ENCODE measurements at places on chromosomes 2 and 18.

DNA sequence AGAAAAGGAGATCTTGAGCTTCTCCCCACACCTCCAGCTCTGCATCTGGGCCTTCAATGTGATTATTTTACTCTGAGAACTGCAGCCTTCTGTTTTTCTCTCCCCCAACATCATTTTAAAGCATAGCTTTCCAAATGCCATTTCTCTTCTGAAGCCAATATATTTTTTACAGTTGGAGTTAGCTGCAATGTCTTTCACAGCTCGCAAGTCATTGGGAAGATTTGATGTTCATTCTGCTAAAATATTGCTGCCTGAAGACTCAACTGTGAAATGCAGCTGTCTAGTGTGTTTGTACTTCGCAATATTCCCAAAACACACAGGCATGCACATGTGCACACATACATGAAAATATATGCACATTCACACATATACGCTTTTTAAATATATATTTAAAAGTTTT is 295.3 kb downstream of the LRRTM1 start:
- DNase-seq: no peak

- no peak for DNase-seq
Measured at GRCh38 chr2:225452677-225453076, 53.2 kb downstream of the NYAP2 start.

DNA sequence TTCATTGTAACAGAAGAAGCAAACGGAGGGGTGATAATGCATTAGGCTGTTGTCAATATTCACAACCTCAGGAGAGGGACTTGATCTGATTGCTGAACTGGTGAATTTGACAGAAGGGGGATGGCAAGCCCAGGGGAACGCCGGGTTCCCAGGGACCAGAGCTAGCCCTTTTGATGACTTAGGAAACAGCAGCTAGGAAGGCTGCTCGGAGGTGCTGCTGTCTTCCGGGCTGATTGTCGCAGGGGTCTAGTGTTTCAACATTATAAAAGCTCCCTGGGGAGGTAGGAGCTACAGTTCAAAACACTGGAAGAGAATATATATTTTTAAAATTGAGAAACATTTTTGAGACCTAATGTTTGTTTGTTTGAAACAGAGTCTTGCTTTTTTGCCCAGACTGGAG is 47.3 kb downstream of the CD8B2 start:
- no peak for DNase-seq

- DNase-seq: no peak
Measured at GRCh38 chr2:45889053-45889452, 237.6 kb downstream of the PRKCE start.

- no peak for DNase-seq
Measured at GRCh38 chr2:8121022-8121825, 560.6 kb upstream of the ID2 start.

GRCh38 chr18:45221363-45221762 is 393.9 kb upstream of the SLC14A2 start:
- no peak for DNase-seq

- no peak for DNase-seq
Measured at GRCh38 chr2:168770796-168771195, 31.6 kb upstream of the NOSTRIN start.

GRCh38 chr2:128376241-128377041 is 57.8 kb upstream of the HS6ST1 start:
- DNase-seq: no peak

DNA sequence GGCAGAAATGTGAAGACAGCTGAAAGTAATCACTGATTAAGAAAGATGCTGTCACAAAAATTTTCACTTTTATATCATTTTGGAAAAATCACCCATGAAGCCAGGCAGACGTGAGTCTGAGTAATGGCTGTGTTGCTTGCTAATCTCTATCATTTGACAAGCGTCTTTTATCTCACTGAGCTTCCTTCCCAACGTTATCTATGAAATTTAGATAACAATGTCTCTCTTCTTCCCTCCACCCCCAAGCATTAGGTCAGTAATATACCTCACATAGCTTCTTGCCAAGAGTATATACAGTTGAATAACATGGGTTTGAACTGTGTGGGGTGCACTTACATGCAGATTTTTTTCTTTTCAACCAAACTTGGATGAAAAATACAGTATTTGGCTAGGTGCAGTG is 388.6 kb upstream of the NRXN1 start:
- DNase-seq: no peak

DNA sequence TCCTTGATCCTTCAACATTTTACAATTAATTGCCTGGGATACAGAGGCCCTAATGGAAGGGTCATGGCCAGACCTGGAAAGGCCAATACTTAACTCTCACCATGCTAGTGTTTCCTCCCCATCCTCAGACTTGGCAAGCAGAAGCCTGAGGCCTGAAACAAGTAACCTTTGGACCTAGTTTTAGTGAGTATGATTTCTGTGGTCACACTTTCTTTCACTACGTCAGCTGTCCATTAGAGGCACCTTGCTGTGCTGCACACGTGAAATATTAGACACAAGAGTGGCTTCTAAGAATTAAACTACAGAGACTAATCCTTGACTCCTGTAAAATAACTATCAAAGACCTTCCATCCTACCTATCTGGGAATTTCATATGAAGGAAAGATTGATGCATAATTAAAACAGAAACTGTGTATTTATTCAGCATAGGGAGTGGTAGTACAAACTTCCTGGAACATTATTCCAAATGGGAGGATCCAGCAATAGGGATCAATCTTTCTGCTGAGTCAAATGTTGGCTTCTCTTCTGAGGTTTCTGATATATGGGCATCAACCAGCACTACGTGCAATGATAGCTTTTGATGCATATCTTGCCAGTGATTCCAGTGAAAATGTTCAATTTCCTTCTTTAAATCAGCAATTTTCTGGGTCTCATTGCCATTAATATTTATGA is 249.7 kb downstream of the IKZF2 start:
- no peak for DNase-seq

- DNase-seq: no peak
Measured at GRCh38 chr2:1716441-1716840, 27.9 kb downstream of the PXDN start.

DNA sequence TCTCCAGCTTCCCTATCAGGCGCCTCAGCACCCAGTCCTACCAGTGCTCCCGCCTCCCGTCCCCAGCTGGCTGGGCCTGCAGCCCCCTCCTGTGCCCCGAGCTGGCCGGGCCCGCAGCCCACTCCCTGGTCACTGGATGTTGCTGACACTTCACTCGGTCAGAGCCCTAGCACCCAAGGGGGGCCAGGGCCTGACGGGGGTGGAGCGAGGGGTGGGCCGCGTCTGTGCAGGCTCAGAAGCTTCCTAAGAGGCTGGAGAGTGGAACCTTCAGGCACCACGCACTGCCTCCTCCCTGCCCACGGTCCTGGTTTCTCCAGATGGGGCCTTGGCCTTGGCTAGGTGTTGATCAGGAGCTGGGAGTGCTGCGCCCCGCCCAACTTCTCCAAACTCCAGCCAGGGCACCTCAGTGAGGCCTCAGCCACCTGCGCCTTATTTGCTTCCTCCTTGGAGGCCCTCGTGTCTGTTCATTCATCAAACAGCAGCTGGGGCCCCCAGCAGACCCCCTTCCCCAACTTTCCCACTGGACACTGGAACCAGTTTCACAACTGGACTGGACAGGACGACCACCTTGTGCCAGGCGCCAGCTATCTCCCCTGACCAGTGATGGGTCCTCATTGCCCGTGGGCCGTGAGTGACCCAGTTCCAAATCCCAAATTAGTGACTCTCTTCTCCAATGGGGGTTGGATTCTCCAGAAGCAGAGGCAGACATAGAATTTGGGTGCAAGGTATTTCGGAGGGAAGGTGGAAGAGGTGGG is 16.7 kb downstream of the CAPN10 start:
- DNase-seq: no peak

GRCh38 chr2:207054521-207054920 is 111.2 kb downstream of the KLF7 start:
- DNase-seq: no peak

GRCh38 chr18:49869354-49869753 is 56.0 kb upstream of the ACAA2 start:
- no peak for DNase-seq

- DNase-seq: no peak
Measured at GRCh38 chr2:154620471-154620870, 78.0 kb upstream of the KCNJ3 start.

DNA sequence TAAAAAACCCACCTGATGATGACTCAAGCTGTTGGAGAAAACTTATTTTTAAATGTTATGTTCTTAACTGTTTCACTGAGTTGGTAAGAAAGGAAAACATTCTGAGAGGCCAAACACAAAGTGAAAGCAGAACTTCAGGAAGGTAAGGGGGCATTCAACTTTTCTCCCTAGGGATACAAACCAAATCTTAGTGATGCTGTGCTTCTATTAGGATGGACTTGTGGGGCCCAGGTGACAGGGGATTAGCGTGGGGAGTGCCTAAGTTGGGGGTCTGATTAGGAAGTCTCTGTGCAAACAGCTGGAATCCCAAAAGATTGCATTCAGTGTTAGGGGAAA is 18.5 kb downstream of the PDCL3 start:
- DNase-seq: no peak

- no peak for DNase-seq
Measured at GRCh38 chr2:239611222-239611795, 210.5 kb upstream of the HDAC4 start.

DNA sequence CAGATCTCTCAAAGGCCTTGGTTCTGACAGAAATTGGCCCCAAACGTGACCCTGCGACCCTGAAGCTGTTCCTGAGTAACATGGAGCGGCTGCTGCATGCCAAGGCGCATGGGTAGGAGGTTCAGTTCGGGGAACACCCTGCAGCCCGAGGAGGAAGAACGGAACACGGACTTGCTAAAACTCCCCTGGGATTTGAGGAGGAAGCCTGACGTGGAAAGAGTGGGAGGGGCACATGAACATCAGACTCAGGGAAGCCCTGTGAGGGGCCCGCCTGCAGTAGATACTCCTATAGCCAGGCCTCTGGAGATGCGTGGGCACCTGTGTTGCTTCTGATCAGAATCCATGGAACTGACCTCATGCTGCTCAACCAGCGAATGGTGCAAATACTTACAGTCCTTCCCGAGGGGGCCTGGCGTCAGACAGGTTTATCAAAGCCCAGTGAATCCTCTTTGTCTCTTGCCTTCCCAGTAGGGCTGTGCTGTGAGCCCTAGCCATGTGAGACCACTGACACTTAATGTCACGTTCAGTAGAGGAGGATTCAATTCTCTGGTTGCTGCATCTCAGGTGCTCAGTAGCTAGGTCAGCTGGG is 46.8 kb downstream of the IMPA2 start:
- no peak for DNase-seq

DNA sequence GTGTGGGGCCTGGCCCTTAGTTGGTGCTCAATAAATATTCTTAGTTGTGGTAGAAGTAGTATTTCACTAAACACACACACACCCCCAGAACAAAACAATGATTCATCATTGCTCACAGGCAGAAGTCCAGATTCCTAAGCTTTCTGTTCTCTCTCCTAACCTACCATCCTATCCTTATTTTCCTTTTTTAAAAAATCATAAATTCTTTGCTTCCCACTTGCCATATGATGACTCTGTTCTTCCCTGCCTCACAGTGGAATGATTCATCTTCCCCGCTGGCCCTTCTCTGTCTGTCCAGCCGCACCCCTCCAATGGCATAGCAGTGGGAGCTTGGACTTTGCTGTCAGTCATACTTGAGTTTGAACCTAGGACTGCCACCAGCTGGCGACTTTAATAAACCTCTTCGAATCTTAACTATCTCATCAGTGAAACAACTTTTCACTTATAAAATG is 5.2 kb downstream of the EML6 start:
- DNase-seq: peak; percentile 30

- DNase-seq: no peak
Measured at GRCh38 chr2:84884449-84884848, 3.6 kb upstream of the TRABD2A start.

DNA sequence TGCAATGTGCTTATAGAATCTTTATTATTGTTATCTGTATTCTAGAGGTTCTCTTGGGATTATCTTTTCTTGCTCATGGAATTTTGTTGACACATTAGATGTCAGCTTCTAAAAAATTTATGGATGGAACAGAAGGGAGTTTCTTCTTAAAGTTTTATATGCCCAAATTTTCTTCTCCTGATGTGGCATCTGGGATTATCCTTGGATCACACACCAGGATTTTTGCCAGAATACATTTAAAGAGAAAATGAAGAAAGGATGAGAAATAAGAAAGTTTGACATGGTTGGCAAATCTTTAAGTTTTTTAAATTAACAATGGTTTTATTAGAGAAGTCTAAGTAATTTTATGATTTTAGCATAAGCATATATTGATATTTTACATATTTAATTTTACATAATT is 706.7 kb upstream of the TMEFF2 start:
- DNase-seq: no peak

DNA sequence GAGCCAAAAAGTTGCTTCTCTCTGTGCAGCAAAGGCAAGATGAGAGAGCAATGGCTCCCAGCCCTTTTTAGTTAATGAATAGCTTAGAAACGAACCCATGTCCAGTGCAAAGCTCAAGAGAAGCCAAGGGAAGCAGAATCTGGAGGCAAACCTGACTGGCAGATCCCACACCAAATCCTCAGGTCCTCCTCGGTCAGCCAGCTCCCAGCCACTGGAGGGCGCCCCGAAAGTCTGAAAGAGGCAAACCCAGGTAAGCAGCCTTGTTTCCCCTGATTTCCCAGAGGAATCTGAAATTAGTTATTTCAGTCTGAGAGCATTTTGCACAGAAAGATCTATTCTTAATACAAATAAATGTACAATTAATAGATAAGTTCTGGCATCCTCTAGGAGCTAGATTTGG is 71.3 kb upstream of the PID1 start:
- no peak for DNase-seq

DNA sequence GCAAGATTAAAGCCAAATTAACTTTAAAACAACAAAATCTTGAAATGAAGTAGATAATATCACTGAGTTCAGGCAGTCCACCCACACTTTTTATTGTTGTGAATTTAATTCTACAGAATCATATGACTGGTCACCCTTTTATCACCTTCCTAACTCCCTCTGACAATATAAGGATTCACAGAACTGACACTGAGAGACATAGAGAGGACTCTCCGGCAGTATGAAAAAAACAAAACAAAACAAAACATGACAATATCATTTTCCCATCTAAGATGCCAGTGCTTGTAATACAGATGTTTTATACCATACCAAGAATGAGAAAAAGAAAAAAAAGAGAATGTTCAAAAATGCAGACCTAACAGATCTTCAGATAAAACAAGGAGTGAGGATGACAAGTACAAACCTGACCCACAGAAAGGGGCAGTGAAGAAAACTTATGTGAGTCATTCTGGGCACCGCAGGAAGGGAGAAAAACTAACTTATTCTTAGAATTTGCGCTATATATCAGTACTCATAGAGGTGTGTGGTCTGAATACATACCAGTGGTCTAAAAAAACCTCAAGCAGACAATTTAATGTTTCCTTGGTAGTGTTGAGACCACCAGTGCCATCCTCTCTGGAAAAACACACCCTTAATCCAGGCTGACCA is 136.6 kb downstream of the ZAP70 start:
- DNase-seq: no peak

- no peak for DNase-seq
Measured at GRCh38 chr18:6239716-6240115, 175.0 kb downstream of the L3MBTL4 start.

GRCh38 chr2:46937471-46937901 is 21.9 kb upstream of the MCFD2 start:
- DNase-seq: no peak

Data from AG04450 (cell line).